Lung (tissue), 17 donors: ENCODE measurements at places on chromosomes 12 and 14. TPM values are rescaled to one million over a fixed set of nuclear protein-coding genes. Genes with fewer than 3 reads are reported as not detected.

GRCh38 chr12:66149702-66150398, 19.3 kb upstream of the LLPH start:
- no peak for DNase-seq

- DNase-seq: no peak
Observed at GRCh38 chr12:128551266-128551665, 272.5 kb downstream of the SLC15A4 start.

DNA sequence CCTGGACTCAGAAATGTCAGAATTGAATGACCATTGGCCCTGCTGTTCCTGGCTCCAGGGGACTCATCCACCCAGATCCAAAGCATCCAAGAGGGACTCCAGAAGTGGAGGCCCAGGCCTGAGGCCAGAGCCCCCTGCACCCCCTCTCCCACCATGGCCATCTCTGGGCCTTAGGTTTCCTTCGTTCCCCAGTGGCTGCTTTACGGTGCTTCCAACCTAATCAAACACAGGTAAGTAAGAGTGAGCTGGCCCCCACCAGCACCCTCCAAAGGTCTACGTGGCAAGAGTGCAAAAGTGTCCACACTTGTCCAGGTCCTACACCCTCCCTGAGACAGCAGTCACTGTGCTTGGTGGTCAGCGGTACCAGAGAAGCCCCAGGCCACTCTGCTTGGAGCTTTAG, 139.0 kb downstream of the DPF3 start:
- DNase-seq: no peak

- DNase-seq: no peak
Observed at GRCh38 chr12:65891219-65891618, 66.9 kb downstream of the HMGA2 start.

DNA sequence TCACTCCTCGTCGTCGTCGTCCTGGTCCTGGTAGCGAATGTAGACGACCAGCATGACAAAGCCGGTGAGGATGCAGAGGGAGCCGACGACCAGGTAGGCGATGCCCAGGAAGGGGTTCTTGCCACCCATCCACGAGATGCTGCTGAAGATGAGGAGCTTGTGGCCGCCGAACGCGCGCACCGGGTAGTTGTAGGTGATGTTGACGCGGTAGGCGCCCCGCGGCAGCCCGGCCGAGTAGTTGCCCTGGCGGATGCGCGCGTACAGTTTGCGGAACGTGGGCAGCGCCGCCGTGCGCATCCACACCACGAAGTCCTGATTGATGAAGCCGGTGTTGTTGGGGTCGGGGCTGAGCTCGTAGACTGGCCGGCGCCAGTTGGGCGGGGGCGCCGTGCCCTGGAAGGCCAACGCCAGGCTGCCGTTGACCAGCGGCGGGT, 1.0 kb downstream of the TMEM30B start:
- DNase-seq: peak; percentile 18

DNA sequence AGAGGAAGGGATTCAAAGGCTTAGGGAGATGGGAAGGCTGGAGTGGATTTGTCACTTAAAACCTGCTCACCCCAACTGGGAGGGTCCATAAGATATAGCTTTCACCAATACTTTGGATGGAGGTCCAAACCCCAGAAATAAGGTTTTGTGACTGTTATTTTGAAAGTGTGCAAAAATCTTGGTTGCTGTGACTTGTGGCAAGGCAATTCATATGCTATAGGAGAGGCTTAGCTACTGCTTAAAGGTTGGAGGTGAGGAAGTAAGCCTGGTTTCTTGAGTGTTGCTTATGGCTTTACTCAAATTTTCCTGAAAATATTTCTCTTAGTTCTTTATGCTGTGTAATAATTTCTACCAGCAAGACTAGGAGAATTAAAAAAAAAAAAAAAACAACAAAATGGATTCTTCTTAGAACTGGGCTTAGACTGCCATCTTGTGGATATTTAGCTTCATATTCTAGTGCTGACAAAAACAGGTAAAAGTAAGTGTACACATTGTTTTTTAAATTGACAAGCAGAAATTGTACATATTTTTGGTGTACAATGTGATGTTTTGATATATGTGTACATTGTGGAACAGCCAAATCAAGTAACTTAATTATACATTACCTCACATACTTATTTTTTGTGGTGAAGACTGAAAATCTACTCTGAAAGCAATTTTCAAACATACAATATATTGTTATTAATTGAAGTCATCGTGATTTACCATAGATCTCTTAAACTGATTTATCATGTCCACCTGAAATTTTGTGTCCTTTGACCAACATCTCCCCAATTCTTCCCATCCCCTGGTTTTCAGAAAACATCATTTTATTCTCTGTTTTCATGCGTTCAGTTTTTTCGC, 23.0 kb downstream of the PDE6H start:
- peak; percentile 82 for DNase-seq

DNA sequence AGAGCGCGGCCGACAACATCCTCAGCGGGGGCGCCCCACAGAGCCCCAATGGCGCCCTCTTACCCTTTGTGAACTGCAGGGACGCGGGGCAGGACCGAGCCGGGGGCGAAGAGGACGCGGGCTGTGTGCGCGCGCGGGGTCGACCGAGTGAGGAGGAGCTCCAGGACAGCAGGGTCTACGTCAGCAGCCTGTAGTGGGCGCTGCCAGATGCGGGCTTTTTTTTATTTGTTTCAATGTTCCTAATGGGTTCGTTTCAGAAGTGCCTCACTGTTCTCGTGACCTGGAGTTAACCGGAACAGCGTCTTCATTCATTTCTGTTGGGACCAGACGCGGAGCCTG, 103.8 kb upstream of the FKBP4 start:
- DNase-seq: peak; percentile 70

TMEM179 gene
- total RNA-seq: 0.12 TPM

DNA sequence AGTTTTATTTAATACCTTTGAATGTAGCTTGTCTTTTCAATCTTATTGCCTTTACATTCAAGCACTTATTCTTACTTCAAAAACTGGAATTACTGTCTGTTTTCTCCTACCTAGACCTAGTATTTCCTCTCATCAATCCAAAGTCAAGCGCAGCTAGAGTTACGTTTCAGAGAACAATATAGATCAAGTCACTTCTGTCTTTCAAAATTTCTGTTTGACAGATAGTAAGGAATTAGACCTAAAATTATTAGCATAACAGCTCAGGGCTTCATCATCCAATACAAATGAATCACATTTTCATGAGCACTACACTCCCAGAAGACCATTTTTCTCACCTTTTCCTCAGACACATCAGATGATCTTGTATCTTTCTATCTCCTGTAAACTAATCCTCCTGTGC, 170.6 kb downstream of the CCDC59 start:
- no peak for DNase-seq

- DNase-seq: no peak
Observed at GRCh38 chr14:92984896-92985295, 61.9 kb downstream of the CHGA start.

CHFR gene
- total RNA-seq: 59.9 TPM

MCRS1 gene
- 35.6 TPM for total RNA-seq

KRT82 gene
- total RNA-seq: not detected
